ENCODE measurements at places on chromosomes 6 and 20. TPM values are rescaled to one million over a fixed set of nuclear protein-coding genes. Genes with fewer than 3 reads are reported as not detected.

DNA sequence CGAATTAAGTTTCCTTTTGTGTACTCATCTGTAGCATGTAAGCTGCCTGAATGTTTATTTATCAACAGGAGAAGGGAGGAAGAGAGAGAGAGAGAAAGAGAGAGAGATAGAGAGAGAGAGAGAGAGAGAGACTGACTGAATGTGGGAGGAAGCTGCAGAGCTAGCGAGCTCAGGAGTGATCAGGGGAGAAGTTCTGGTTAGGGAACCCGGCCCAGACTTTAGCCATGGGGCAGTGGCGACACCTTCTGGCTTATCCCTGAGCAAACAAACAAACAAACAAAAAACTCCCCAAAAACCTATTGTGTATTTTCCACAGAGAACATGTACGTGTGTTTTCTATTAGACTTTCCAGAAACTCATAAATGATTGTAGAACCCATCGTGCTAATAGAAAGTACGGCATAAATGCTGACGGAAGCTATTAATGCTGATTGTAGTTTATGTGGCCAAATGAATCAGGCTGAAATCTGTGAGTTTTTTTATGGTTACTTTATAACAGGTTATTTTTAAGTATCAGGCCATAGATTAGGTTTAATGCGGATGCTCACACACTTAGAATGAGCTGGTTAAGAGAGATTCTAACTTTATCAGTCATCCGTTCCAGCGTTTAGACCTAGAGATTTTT lies 92.8 kb downstream of the CLIC5 start:
- DNase-seq, result peak; percentile 64

- DNase-seq, result no peak
Observed at GRCh38 chr6:11320914-11321597, 88.6 kb upstream of the NEDD9 start.

DNA sequence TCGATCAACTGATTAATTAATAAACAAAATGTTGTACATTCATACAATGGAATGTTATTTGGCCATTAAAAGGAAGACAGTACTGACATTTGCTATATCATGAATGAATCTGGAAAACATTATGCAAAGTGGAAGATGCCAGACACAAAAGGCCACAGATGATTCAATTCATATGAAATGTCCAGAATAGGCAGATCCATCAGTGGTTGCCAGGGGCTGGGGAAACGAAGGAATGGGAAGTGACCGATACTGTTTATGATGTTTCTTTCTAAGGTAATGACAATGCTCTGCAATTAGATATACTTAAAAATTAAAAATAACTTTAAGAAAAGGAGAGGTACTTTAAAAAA lies 37.2 kb downstream of the ELOVL5 start:
- peak; percentile 53 for DNase-seq

- peak; percentile 39 for DNase-seq
Observed at GRCh38 chr20:20024942-20025341, 7.8 kb downstream of the NAA20 start.

DNA sequence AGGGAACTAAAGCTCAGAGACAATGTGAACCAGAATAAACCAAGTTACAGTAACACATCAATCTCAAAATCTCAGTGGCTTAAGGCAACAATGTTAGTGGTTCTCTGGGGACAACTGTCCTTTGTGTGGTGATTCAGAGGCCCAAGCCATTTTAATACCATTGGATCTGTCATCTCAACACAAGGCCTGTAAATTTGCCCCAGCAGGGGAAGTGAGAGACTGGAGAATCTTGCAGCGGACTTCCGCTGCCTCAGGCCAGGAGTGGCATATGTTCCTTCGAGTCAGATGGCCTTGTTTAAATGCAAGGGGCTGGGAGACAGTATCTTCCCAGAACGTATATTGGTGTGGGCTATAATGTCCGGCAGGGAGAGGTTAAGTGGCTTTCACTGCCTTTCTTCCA lies 126.0 kb downstream of the CD83 start:
- no peak for DNase-seq

The SPATA25 gene
- total RNA-seq, result 0.29 TPM

The C6orf15 gene
- not detected for total RNA-seq

All from HFFc6 (cell line).